ENCODE measurements at places on chromosomes 11 and 22. TPM values are rescaled to one million over a fixed set of nuclear protein-coding genes. Genes with fewer than 3 reads are reported as not detected.

The CNTN5 gene
- not detected for polyA plus RNA-seq

The LGALS1 gene
- polyA plus RNA-seq, result 72.6 TPM

The C11orf65 gene
- polyA plus RNA-seq, result 0.64 TPM

The PRR33 gene
- not detected for polyA plus RNA-seq

The PHETA2 gene
- 3.8 TPM for polyA plus RNA-seq

The CD6 gene
- not detected for polyA plus RNA-seq

The CHADL gene
- 0.70 TPM for polyA plus RNA-seq

DNA sequence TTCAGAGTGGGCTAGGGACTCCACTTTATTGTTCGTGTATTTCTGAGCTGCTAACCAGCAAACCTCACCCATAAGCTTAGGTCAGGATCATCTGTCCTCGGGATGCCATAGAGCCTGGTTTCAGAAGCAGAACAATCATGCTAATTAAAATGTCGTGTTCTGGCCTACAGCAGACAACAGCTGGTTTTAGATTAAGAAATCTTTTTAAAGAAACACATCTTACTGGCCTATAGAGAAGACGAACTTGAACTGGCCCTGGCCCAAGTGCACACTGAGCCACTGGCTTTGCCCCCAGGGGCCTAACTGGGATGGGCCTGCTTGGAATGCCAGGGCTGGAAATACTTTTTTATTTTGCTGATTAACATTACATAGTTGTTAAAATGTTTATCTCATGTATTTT, 63.2 kb downstream of the ALX4 start:
- H3K4me3 ChIP-seq, result no peak overlapping the region
- peaks cover 26% of the 10 kb centered on the region for H3K4me1 ChIP-seq
- DNase-seq, result no peak
- H3K27me3 ChIP-seq, result no peaks in the 10 kb centered on the region
- peaks cover under 1% of the 10 kb centered on the region for H3K36me3 ChIP-seq
- no peak overlapping the region for H3K27ac ChIP-seq

GRCh38 chr11:131823772-131824171, 453.4 kb downstream of the NTM start:
- no peak overlapping the region for H3K4me3 ChIP-seq
- H3K27me3 ChIP-seq, result no peaks in the 10 kb centered on the region
- peaks cover 9% of the 10 kb centered on the region for H3K4me1 ChIP-seq
- no peak overlapping the region for H3K27ac ChIP-seq
- no peak for DNase-seq

- H3K27ac ChIP-seq, result no peak overlapping the region
- no peak overlapping the region for H3K4me3 ChIP-seq
- H3K4me1 ChIP-seq, result peaks cover 14% of the 10 kb centered on the region
- DNase-seq, result no peak
- H3K27me3 ChIP-seq, result no peaks in the 10 kb centered on the region
These were observed 15.2 kb upstream of the ARAP1 start for GRCh38 chr11:72767203-72768062.

- DNase-seq, result no peak
- no peaks in the 10 kb centered on the region for H3K36me3 ChIP-seq
- H3K4me1 ChIP-seq, result 0 out of 2 replicates have a peak, but pooled peaks cover 5% of the 10 kb centered on the region
- no peak overlapping the region for H3K27ac ChIP-seq
- no peaks in the 10 kb centered on the region for H3K27me3 ChIP-seq
These were observed 161.2 kb upstream of the NAV2 start for GRCh38 chr11:19551457-19551856.

DNA sequence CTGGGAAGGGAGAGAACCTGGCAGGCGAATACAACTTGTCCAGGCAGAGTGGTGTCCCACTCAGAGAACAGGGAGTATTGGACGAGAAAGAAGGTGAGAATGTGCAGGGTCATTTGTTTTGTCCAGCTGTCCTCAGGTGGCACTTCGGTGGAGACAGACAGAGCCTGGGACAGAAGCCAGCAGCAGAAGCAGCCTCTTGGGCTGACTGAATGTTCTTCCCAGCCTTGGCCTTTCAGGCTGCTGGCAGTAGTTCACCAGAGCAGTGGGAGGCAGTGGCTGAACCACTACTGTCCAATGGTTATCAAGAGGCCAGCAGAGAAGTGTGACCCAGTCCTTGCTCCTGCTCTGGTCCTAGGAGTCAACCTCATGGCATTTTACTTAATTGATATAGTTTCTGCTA, 331.1 kb upstream of the NARS2 start:
- H3K4me1 ChIP-seq, result no peaks in the 10 kb centered on the region
- H3K27me3 ChIP-seq, result no peaks in the 10 kb centered on the region
- no peak overlapping the region for H3K4me3 ChIP-seq
- H3K27ac ChIP-seq, result no peak overlapping the region
- no peaks in the 10 kb centered on the region for H3K36me3 ChIP-seq

GRCh38 chr11:120884154-120885020, 139.5 kb upstream of the TBCEL start:
- H3K36me3 ChIP-seq, result no peaks in the 10 kb centered on the region
- H3K4me1 ChIP-seq, result no peaks in the 10 kb centered on the region
- peak; percentile 26 for DNase-seq
- no peaks in the 10 kb centered on the region for H3K27me3 ChIP-seq
- H3K27ac ChIP-seq, result no peak overlapping the region
- no peak overlapping the region for H3K4me3 ChIP-seq

DNA sequence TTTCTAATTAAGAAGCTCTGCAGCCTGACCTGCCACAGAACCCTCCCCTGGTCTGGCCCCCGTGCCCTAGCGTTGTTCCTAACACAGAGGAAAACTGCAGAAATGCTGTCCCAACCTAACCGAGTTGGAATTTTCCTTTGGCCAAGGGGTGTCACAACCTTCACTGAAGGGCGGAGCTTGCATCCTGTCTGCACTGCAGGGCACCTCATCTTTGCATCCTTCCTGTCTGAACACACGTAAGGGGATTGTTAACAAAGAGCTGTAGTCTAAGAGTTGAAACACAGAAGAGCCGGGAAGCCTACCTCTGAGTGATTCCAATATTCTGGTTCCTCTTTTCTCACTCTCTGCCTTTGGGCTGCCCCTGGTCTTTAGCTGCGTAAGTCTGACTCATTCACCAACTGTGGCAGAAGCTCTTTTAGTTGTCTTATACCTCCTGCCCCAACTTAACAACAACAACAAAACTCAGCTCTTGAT, 1.6 kb downstream of the DIXDC1 start:
- peak overlapping the region; percentile 61 for H3K27ac ChIP-seq
- peak; percentile 79 for DNase-seq
- no peaks in the 10 kb centered on the region for H3K27me3 ChIP-seq
- no peaks in the 10 kb centered on the region for H3K36me3 ChIP-seq
- peaks cover 38% of the 10 kb centered on the region for H3K4me1 ChIP-seq

DNA sequence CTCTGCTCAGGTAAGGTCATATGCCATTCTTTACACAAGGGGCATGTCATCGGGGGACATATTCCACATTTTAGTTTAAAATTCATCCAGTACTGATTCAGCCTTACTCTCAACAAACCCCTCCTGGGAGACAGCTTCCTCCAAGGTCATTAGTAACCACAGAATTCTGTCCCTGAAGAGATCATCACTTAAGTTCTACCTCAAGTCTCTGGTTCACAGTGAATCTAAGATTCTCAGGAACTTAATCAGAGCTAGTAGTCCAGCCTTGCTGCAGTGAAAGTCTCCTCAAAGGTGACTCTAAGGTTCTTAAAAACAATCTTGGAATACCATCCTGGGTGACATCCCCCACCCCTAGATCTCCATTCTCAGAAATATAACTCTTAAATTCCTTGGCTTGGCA, 18.9 kb upstream of the GDPD4 start:
- H3K27ac ChIP-seq, result no peak overlapping the region
- H3K27me3 ChIP-seq, result no peaks in the 10 kb centered on the region
- no peaks in the 10 kb centered on the region for H3K4me1 ChIP-seq
- no peak overlapping the region for H3K4me3 ChIP-seq
- peaks cover 23% of the 10 kb centered on the region for H3K36me3 ChIP-seq

DNA sequence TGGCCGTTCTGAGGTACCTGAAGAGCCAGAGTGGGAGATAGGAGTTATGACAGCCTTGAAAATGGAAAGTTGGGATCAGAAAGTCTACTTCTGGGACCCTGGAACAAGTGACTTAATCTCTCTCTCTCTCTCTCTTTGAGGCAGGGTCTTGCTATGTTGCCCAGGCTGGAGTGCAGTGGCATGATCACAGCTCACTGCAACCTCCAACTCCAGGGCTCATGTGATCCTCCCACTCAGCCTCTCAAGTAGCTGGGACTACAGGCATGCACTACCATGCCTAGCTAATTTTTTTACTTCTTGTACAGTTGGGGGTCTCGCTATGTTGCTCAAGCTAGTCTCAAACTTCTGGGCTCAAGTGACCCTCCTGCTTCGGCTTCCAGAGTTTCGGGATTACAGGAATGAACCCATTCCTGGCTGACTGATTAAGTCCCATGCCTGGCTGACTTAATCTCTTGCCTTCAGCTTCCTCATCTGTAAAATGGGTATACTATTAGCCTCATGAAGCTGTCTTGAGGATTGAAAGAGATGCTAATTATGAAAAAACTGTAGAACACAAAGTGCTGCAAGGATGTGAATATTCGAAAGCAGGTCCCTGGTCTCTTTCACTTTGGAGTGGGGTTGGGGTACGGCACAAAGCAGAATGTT, 87.7 kb downstream of the UBASH3B start:
- H3K27ac ChIP-seq, result no peak overlapping the region
- no peaks in the 10 kb centered on the region for H3K36me3 ChIP-seq
- no peak overlapping the region for H3K4me3 ChIP-seq

DNA sequence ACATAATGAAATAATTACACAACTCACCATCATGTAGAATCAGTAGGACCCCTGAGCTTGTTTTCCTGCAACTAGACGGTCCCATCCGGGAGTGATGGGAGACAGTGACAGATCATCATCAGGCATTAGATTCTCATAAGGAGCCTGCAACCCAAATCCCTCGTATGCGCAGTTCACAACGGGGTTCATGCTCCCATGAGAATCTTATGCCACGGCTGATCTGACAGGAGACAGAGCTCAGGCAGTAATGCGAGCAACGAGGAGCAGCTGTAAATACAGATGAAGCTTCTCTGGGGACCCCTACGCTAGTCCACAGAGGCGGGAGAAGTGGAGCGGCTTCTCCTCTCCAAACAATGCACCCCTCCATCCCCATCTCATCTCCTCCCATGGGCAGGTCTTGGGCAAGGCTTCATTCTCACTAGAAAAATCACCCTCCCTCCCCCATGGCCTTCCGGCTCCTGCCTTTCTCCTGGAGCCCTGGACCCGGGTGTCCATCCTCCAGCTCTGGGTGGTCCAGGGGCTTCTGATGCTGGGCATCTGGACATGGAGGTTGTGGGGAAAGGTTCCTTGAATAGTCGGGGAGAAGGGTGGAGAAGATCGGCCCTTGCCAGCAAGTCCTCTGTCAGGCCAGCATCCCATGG, 16.2 kb upstream of the RAC2 start:
- DNase-seq, result no peak
- no peak overlapping the region for H3K4me3 ChIP-seq
- H3K4me1 ChIP-seq, result peaks cover 15% of the 10 kb centered on the region

- H3K27me3 ChIP-seq, result no peaks in the 10 kb centered on the region
- no peak overlapping the region for H3K4me3 ChIP-seq
- DNase-seq, result no peak
- H3K27ac ChIP-seq, result no peak overlapping the region
- H3K4me1 ChIP-seq, result no peaks in the 10 kb centered on the region
These were observed 7.9 kb upstream of the MS4A2 start for GRCh38 chr11:60080535-60080934.

GRCh38 chr11:119832202-119832935, 103.4 kb upstream of the NECTIN1 start:
- H3K4me1 ChIP-seq, result peaks cover 2% of the 10 kb centered on the region
- no peak overlapping the region for H3K4me3 ChIP-seq
- no peaks in the 10 kb centered on the region for H3K36me3 ChIP-seq
- no peak for DNase-seq
- H3K27me3 ChIP-seq, result no peaks in the 10 kb centered on the region

- no peak for DNase-seq
- H3K4me3 ChIP-seq, result no peak overlapping the region
- H3K27me3 ChIP-seq, result no peaks in the 10 kb centered on the region
- H3K27ac ChIP-seq, result no peak overlapping the region
- H3K36me3 ChIP-seq, result no peaks in the 10 kb centered on the region
These were observed 688.9 kb downstream of the KCNA4 start for GRCh38 chr11:29327891-29328290.

DNA sequence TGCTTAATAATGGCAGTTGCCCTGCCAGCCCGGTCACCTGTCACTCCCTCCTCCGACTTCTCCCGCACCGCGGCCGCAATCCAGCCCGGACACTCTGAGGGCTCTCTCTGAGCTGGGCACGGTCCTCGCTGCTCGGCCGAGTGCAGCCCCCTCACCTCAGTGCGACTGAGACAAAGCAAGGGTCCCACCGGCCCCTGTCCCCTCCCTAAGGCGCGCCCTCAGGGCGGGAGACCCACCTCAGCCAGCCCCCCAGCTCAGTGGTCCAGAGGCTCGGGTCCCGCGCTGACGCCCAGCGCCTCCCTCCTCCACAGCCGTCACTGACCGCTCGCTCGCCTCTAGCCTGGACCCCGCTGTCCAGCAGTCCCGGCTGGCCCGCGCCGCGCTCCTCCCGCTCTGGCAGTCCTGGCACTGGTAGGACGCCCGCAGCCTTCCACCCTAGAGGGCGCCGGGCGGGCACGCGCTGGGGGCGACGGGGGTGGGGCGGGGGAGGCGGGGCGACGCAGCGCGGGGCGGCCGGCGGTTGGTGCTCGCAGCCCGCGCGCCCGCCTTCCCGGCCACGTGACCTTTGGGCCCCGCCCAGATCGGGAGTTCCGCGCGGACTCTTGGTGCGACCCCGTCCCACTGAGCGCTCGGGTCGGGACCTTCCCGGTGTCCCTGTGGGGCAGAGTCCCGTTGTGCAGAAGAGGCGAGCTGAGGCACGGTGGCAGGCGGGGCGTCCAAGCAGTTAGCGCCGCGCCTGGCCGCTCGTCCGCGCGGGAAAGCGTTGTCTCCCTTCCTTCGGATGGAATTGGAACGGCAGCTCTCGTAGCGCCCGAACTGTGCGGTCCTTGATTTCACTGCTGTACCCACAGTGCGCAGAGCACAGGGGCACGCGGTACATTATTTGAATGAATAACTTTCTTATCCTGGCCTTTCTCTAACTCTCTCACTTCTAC, 7.8 kb upstream of the L3MBTL2 start:
- H3K4me1 ChIP-seq, result no peaks in the 10 kb centered on the region
- H3K27ac ChIP-seq, result no peak overlapping the region
- H3K36me3 ChIP-seq, result no peaks in the 10 kb centered on the region
- H3K27me3 ChIP-seq, result peaks cover 32% of the 10 kb centered on the region

GRCh38 chr22:42319386-42319785, 48.9 kb upstream of the TCF20 start:
- no peak overlapping the region for H3K27ac ChIP-seq
- no peaks in the 10 kb centered on the region for H3K4me1 ChIP-seq
- H3K27me3 ChIP-seq, result no peaks in the 10 kb centered on the region

DNA sequence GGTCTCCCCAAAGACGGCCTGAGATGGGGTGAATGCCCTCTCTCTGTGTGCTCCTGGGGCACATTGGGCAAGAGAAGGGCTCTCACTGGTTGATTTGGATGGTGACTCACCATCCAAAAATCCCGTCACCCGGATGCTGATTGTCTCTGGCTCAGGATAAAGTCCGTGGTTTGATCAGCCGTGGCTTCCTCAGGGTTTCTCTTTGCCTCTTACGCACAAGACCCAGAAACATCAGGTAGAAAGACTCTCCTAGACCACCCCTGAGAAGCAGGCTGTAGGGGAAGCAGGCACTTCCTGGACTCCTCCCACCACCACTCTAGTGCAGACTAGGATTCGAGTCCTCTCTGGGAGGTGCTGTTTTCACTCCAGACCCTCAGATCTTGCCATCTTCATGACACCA, 176.1 kb upstream of the NCAM1 start:
- no peak overlapping the region for H3K4me3 ChIP-seq
- no peaks in the 10 kb centered on the region for H3K27me3 ChIP-seq
- no peaks in the 10 kb centered on the region for H3K36me3 ChIP-seq
- no peaks in the 10 kb centered on the region for H3K4me1 ChIP-seq
- no peak for DNase-seq

GRCh38 chr22:29914165-29914564, 31.2 kb downstream of the MTMR3 start:
- DNase-seq, result peak; percentile 55
- peak overlapping the region; percentile 6 for H3K4me3 ChIP-seq
- peak overlapping the region; percentile 18 for H3K27ac ChIP-seq
- H3K36me3 ChIP-seq, result no peaks in the 10 kb centered on the region
- H3K4me1 ChIP-seq, result peaks cover 46% of the 10 kb centered on the region
- H3K27me3 ChIP-seq, result no peaks in the 10 kb centered on the region

All from GM23338 (cell line).